ENCODE measurements at places on chromosomes 12 and 14.

DNA sequence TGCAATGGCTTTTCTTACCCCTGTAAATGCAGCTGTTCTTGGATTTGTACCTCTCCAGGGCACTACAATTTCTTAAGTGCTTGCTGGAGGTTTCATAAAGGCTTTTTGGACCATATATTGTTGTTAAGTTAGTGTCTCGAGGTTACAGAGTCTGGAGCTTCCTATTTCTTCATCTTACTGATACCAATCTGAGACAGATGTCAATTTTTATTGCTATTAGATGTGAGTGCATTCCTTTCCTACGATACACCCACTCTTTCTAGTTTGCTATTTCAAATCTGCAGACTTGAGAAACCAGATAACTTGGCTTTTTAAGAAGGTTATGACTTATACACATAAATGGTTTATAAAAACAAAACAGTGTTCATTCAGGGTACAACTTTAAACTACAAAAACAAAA lies 2.1 kb downstream of the NOXRED1 start:
- DNase-seq = no peak

DNA sequence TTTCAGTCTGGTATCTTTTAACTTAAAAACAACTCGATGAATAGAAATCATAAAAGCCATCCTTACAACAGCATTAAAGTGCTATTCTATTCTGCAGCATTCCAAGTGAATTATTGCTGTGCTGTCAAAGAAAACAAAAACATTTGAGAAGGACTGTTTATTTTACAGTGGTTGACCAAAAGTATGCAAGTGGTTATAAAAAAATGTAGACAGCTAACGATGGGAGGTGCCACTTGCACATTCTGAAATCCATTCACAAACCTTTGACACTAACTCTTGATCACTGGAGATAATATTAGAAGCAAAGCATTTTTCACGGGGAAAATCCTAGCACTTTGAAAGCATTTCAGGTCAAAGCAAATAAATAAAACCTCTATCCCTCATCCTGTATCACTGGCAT lies 55.6 kb downstream of the HMGA2 start:
- no peak for DNase-seq

- DNase-seq = no peak
Observed at GRCh38 chr12:43586646-43587245, 34.7 kb upstream of the ADAMTS20 start.

DNA sequence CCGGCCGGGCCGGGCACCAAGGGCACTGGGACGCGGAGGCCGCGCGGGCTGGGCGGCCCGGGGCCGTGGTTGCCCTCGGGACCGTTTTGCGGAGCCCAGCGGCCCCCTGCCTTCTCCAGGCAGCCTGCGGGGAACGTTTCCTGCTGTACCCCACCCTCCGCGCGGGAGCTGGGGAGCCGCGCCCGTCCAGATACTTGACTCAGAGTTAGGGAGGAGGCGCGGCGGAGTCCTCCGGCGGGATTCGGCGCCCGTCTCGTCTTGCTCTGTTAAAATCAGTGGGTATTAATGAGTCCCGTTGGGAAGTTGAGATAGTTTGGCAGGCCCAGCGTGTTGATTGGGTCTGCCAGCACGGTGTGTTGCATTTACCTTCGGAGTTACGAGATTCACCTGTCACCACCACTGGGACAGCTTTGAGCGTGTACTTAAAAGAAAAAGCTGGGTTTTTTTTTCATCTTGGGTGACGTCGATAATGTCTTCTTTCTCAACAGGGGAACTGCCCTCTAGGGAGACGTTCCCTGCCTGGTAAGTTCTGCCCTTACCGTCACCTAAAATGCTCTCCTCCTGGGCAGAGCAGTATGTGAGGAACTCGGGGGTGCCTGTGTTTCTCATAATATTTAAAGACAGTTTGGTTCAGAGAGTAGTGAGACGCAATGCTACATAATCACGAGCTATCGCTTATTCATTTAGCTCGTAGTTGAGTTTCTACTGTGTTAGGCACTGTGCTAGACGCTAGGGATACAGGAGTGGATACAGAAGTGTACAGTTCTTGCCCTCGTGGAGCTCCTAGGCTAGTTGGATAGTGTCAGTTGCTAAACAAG lies 596 bp downstream of the DLST start:
- no peak for DNase-seq

- no peak for DNase-seq
Observed at GRCh38 chr14:71583705-71584104, 348.5 kb upstream of the RGS6 start.

DNA sequence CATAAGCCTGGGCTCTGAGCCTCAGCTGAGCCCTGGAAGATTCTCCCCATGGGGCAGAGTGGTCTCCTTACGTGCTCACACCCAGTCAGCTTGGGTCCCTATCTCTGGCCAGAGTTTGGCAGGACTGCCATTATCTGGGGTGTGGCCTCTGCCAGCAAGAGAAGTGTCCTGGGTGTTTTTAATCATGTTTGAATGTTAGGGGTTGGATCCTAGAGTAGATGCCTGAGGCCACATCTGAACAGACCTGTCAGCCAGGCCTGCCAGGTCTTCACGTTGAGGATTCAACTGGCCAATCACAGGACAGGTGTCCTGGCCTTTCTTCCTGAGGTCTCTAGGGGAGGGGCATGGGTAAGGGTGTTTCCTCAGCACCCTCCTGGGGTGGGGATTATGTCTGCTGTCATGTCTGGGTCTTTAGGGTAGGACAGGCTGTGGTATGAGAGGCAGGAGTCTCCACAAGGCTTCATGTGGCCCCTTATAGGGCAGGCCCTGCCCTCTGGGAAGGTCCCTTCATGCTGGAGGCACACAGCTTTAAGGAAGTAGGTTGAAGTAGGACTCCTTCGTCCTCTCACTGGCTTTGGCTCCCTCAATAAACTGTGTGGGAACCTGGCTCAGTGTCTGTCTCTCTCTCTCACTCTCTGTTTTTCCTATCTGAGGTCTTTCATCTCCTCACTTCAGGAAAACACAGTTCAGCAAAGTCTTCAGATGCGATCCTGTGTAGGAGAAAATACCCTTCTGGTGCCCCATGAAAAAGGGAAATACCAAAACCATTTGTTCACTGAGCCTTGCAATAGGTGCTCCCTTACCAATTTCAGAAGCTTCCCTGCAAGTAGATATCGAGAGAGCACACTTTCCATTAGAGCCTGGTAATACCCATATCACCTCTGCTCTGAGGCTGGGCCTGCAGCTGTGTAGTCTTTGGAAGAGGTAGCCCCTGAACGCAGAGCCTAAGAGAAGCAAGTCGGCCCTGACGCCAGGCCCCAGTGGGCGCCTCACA lies 6.7 kb upstream of the FITM1 start:
- DNase-seq = no peak

DNA sequence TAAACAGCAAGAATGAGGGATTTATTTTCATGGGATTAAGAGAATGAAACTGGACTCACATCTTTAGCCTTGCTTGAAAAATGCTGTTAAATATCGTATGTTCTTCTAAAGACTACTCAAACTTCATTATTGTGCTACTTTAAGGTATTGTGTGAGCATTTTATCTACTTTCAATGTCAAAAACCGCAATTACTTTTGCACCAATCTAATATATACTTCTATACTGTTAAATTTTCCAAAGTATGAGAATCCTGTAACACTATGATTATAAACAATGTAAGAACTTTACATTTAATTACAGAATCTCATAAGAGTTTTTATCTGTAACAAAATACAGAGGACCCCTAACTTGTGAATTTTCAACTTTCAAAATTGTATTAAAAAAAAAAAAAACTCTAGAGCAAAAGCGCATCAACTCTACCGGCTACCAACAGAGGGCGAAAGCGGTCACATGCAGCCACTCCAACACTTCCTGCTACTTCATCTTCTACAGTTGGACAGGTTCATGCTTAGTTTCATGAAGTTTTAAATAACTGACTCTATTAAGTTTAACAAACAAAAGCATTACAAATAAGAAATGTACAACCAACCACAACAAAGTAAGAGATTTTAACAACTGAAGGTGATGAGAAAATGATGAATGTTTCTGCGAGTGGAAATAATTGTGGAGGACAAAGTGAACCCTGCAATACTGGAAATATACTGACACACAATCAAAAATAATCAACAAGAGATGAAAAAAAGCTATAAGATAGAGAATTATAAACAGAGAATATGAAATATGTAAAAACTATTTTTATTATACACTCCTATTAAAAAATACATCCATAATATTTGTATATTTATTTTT lies 210.9 kb downstream of the MED13L start:
- no peak for DNase-seq

GRCh38 chr12:56614627-56615026 lies 15.5 kb downstream of the BAZ2A start:
- no peak for DNase-seq

- DNase-seq = no peak
Observed at GRCh38 chr14:92198804-92199203, 77.0 kb downstream of the CPSF2 start.

DNA sequence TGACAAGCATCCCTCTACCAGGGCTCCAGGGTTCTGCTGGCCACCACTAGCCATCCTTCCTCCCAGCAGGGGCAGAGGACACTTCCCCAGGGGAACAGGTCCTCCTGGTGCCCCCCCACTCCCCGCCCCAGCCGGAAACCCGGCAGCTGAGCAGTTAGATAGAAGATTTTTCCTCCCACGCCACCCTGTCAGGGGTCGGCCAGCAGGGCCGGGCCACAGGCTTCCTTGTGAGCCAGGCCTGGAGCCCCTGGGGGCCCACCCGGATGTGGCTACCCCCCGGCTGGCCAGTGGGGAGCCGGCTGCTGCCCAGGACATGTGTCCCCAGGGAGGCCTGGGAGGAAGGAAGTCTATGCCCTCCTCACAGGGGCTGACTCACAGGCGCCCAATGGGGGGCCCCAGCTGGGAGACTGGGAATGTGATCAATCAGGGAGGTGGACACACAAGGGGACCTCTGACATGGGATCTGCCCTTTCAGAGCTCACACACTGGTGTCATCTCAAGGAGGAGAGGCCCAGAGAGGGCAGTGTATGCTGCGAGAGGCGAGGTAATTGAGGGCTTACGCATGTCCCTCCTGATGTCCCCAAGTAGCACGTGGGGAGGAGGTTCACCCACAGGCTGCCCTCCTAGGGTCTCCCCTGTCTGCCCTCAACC lies 4.2 kb downstream of the SH2B3 start:
- DNase-seq = no peak

DNA sequence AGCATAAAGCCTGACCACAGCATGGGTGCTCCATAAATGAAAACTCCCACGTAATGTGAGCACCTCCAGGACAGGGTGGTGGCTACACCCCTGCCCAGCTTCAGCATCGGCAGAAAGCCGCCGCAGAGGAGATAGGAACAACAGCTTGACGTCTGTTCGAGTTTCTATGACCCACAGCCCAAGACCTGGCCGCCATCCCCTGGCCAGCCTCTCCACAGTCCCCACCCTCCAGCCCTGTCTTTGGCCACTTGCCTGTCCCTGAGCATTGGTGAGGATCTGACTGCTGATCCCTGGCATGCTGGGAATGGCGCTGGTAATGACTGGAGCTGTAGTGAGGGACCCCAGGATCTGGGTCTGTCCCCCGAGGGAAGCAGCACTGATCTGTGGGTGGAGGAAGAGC lies 21.3 kb downstream of the POU6F1 start:
- no peak for DNase-seq

DNA sequence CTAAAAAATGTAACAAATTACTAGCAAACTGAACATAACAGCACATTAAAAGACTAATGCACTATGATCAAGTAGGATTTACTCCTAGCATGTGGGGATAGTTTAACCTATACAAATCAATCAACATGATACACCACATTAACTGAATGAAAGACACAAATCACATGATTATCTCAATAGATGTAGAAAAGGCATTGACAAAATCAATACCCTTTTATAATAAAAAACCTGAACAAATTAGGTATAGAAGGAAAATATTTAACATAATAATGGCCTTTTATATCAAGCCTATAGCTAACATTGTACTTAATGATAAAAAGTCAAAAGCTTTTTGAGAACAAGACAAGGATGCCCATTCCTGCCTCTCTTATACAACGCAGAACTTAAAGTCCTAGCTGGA lies 540.0 kb downstream of the RERGL start:
- no peak for DNase-seq

DNA sequence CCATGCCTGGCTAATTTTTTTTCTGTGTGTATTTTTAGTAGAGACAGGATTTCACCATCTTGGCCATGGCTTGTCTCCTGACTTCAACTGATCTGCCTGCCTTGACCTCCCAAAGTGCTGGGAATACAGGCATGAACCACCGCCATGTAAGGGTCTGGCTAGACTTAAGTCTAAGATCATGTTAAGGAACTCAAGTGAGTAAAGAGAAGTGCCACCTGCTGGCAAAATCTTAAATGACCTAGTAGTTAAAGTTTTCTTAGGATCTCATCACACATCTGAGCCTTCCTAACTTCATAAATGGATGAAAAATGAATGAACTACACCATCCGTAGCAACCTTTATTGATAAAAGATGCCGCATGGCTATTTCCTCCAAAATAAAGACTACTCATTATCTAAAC lies 1.7 kb upstream of the C12orf56 start:
- DNase-seq = no peak

GRCh38 chr12:55722948-55723347 lies 2.8 kb downstream of the RDH5 start:
- DNase-seq = no peak

GRCh38 chr12:116194935-116195431 lies 82.5 kb downstream of the MED13L start:
- DNase-seq = no peak

- DNase-seq = no peak
Observed at GRCh38 chr14:71115821-71116567, 208.7 kb downstream of the PCNX1 start.

- no peak for DNase-seq
Observed at GRCh38 chr12:128408669-128409068, 141.7 kb downstream of the TMEM132C start.

GRCh38 chr14:65850429-65851135 lies 438.1 kb downstream of the FUT8 start:
- no peak for DNase-seq

DNA sequence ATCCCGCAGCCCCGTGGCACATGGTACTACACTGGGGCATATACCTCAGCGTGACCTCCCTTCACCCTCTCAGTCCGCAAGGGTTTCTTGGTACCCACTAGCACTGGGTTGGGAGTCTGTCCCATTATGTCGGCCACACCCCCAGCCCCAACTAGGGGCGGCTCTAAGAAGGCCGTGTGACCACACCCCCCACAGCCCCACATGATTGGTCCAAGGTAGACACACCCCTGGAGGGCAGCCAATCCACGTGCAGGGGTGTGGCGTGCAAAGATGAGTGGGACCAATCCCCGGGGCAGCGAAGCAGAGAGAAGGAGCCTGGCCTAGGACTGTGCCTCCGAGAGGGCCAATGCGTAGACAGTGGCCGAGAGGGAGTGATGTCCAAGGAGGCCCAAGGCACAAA lies 34.6 kb upstream of the BEGAIN start:
- DNase-seq = no peak

DNA sequence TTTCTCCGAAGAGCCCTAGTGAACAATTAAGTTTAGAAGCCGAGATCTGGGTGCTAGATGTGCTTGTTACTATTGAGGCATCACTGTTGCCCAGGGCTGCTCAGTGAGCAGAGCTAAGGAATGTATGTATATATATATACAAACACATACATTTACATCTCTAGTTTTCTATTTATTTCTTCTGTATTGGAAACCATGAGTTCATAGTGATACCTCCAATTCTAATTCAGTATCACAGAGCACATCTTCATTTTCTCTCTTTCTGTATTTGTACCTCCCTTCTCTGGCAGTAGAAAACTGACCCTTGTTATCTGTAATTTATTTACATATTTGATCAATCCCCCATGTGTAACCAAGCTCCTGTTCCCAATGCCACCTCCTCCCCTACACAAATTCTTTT lies 40.7 kb upstream of the FUT8 start:
- no peak for DNase-seq

Data from esophagus muscularis mucosa (tissue), 4 donors.